Adipocyte (in vitro differentiated cells): ENCODE measurements at places on chromosomes 7 and 10.
A peak's percentile ranks its signal among the peaks of the same experiment; 100 is the strongest.

DNA sequence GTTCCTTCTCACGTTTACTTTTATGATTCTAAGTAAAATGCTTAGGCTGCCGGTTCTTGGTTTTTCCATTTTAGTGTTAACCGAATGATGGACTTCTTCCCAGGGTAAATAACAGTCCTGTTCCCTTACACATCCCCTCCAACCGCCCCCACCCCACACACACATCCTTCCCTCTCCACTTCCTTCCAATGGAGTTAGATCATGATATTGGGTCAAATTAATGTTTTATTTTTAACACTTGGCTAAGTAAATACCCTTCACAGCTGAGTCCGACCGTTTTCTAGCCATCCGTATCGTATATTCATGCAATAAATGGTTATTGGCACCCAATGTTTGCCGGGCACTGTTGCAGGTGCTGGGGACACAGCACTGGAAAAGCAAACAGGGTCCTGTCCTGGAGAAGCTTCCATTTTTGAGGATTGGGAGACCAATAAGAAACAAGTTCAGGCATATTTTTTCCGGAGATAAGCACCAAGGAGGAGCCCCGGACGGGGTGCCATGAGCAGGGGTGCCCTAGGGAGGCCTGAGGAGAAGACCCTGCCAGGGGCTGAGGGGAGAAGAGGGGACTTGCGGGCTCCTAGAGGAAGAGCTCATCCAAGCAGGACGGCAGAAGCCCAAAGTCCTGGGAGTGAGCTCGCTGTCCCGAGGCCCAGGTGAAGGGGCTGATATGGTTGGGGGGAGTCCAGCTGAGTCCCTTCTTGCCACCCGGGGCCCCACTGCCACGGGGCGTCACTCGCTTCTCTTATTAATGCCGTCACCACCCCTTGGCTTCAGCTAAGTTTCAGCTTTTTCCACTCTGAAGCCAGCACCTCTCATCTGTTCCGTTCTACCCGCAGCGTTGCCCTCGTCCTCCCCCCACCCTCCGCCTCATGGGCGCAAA is 126.0 kb upstream of the RET start:
- no peak for DNase-seq

GRCh38 chr10:86374664-86375063 is 8.1 kb upstream of the GRID1 start:
- DNase-seq = no peak

- DNase-seq = no peak
Observed at GRCh38 chr10:127492607-127493250, 56.4 kb upstream of the NPS start.

GRCh38 chr10:60417024-60417423 is 27.3 kb upstream of the ANK3 start:
- DNase-seq = no peak

DNA sequence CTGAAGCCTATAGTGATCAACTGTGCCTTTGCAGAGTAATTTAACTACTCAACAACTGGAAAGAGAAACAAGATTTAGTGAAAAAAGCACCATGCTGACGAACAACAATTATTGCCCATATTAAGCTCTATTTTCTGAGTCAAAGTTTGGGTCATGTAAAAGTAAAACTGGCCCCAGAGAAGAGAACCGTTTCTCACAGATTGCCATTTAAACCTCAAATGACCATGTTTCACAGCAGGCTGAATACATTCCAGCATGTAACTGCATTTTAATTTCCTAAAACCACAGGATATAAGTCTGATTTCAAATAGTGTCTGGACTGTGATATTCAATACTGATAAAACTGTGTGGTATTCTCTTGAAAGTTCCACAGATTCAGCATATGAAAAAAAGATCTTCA is 140.7 kb downstream of the ATE1 start:
- peak; percentile 4 for DNase-seq

- peak; percentile 97 for DNase-seq
Observed at GRCh38 chr10:50621968-50622705, 1.6 kb downstream of the SGMS1 start.

DNA sequence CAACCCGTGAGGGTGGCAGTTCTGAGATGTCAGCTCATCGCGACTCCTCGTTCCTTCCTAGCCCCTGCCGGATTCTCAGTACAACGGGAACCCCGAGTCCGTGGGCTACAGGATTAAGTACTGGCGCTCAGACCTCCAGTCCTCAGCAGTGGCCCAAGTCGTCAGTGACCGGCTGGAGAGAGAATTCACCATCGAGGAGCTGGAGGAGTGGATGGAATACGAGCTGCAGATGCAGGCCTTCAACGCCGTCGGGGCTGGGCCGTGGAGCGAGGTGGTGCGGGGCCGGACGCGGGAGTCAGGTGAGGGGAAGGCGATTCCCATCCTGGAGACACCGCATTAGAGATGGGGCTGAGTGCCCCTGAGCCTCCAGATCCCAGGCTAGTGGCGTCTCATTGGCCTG is 568.1 kb upstream of the FOXK1 start:
- DNase-seq = no peak

DNA sequence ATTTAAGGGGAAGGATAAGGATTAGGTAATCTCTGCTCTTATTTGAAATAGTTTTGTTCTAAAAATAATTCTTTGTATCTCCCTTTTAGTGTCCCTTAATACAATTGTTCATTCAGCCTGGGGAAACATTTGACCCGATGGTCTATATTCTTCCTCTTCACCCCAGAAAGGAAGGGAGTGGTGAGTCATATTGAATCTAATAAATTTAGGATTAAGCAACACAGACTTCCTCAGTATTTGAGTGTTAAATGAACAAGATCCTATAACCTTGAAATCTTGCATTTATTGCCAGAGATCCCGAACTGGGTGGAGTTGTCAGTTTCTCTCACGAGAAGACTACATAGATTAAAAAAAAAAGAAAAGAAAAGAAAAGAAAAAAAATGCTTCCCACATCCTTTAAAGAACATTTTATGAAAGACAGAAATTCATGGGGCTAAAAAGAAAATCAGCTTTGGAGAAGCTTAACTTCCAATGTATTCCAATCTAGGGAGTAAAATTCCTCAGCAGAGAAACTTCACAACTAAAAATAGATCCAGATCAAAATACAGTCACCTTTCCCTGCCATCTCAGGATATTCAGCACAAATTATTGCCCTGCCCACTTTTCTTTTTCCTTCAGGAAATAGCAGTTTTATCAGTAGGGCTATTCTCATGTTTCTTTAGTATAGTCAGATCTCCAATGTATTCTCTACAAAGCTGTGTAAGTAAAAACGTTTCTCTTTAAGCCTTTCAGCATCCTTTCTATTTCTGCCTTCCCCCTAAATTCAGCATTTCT is 82.2 kb downstream of the SEMA3D start:
- DNase-seq = peak; percentile 38

DNA sequence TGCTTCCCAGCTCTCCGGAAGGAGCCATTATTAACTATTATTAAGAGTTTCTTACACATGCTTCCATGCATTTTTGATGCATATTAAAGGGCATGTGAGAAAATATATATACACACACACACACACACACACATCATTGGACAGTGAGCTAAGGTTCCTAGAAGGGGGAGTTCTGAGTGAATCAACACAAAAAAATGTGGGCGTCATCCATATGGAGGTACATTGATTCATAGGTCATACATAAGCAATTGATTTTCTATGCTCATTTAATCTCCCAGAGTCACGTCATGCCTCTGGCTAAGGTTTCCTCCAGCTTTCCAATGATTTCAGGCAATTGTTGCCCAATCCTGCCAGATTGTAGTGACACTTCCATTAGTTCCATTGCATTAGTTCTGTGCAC is 269.4 kb downstream of the DNAJB9 start:
- DNase-seq = no peak

GRCh38 chr7:111104710-111105109 is 13.8 kb downstream of the LRRN3 start:
- no peak for DNase-seq

- DNase-seq = no peak
Observed at GRCh38 chr7:29592866-29593265, 29.2 kb downstream of the PRR15 start.

GRCh38 chr10:97991871-97992270 is 38.5 kb downstream of the CRTAC1 start:
- DNase-seq = peak; percentile 14

DNA sequence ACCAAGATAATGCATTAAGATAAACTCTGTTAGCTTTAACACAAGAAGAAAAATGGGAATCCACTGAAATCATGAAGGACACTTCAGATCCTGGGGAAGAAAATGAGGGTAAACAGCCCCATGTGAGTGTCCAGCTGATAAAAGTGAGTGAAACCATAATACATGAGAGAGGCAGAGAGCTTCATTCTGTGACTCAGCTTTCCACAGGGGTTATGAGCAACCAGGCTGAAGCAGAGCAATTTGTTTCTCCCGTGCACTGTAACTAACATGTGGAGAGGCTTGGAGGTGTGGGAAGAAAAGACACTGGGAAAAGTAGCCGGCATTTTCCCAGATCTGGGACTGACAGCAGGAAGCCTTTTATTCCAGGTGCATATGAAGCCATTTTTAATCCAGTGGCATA is 971.7 kb downstream of the ANKRD7 start:
- no peak for DNase-seq

DNA sequence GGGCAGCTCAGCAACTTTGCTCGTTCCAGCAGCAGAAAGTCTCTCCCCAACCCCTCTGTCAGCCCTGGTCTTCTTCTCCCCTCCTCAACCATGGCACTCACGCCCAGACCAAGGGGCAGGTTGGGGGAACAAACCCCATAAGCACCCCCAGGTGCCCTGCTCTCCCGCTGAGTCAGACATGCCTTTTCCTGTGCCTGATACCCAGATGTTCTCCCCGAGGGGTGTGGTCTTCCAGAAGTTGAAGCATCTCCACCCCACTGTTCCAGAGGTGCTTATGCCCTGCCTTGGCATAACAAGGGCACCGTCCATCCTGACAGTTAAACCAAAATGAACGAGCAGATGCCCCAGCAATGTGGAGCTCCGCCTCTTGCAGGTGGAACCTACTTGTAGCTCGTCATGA is 67.1 kb downstream of the C10orf143 start:
- DNase-seq = no peak

DNA sequence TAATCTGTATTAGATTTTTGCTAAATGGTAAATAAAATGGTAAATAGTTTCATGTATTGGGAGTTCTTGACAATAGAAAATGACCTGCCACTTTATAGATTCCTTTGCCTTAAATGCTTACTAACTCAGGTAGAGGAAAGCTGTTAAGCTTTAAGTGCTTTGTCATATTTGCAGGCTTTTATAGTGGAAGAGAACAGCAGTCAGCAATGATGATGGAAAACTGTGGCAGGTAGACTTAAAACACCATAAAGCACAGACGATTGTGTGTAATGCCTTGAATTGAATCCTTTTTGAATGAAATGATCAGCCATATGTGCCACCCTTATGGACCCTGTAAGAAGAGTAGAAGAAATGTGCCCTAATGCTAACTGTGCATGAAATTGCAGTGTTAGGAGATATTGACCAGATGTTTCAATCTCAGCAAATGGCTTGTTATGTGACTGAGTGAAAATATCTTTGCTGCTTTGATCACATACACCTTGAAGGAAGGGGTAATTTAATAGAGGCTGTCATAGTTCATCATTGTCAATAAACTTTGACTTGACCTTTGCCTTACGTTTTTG is 230.4 kb downstream of the ADK start:
- DNase-seq = no peak

- DNase-seq = no peak
Observed at GRCh38 chr10:19158358-19158757, 109.8 kb downstream of the MALRD1 start.

- no peak for DNase-seq
Observed at GRCh38 chr7:2000153-2000687, 232.5 kb downstream of the MAD1L1 start.

DNA sequence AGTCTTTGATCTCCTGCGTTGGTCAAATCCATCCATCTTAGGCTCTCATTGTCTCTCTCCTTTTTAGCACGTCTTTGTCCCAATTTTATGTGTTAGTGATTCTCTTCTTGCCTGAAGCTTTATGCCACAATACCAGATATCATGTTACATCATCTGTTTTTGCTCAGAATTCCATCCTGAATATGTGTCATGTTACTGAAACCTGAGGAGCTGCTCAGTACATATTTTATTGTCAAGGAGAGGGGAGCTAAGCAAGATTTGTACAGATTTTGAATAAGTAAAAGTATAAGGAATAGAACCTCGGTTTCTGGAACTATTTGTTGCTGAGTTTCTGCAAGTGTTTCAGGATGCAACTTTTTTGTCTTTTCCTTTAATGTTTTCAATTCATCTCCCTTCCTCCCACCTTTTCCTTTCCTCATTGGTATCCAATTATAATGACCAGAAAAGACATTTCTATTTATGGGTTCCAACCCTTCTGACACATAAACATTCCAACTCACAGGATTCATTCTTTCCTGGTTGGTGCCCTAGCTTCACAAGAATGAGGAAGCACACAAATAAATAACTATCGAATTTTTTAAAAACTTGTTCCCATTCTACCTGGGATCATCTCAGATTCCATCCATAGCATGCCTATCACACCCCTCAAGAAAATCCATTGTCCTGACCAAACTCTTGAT is 291.8 kb downstream of the CRPPA start:
- peak; percentile 90 for DNase-seq

DNA sequence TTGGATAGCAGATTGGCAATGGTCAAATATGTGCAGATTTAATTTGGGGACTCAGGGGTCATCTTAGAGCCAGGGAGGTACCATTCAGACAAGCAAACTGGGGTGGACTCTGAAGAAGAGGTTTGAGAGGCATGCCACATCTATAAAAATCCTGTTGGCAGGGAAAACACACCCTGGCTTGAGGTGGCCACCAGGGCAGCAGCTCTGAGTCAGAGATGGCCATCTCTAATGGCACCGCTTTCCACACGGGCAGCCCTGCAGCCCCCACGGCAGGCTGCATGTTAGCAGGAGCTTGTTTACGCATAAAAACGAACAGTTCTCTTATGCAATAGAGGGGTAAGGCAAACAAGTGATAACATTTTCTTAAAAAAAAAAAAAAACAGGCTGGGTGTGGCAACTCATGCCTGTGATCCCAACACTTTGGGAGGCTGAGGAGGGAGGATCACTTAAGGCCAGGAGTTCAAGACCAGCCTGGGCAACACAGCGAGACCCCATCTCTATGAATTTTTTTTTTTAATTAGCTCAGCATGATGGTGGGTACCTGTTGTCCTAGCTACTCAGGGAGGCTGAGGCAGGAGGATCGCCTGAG is 14.9 kb downstream of the DLG5 start:
- DNase-seq = peak; percentile 18

DNA sequence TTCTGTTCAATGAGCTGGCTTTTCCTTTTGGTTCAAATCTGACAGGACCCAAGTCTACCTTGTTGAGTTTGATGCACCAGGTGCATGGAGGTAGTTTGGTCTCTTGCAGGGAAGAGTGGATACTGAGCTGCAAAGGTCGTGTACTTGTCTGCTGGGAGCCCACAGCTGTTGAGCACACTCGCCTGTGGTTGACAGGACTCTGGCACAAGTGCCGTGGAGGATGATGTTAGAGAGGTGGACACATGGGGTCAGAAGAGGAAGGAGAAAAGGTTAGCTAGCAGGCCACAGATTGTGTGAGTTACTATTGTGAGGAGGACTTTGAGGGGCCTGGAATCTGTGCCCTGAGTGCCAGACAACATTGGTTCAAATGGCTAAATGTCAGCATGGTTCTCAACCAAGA is 197.3 kb downstream of the CREB5 start:
- DNase-seq = no peak

- no peak for DNase-seq
Observed at GRCh38 chr7:107071129-107071528, 26.6 kb downstream of the PRKAR2B start.
